Fibroblast of skin of left biceps (primary cell): ENCODE measurements at places on chromosomes 16 and 17.

DNA sequence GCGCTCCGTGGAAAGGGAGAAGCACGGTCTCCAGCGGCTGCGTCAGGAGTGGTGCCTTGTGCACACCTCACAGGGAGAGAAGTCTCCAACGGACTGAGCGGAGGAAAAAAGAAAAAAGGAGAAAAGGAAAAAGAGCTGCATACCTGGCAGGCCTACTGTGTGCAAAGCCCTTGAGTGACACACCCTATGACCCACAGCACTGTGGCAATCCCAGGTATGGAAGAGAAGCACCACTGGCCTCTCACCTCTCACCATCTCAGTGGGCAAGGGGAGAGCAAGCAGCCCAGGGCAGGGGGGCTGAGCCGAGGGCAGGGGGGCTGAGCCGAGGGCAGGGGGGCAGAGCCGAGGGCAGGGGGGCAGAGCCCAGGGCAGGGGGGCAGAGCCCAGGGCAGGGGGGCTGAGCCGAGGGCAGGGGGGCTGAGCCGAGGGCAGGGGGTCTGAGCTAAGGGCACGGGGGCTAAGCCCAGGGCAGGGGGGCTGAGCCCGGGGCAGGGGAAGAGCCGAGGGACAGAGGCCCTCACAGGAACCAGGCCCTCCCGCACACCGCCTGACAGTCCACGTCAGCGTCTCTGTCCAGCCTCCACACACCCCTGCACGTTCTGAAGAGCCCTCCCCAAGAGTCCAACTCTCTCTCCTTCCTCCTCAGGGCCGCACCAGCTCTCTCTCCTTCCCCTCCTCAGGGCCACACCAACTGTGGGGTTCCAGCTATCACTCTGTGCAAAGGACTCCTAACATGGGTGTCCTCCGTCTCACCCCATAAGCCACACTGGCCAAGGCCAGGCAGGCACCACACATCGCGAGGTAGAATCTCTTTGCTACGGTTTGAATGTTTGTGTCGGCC, 105.8 kb downstream of the ZNF778 start:
- DNase-seq, result no peak

- DNase-seq, result no peak
Observed at GRCh38 chr16:51834794-51835193, 683.7 kb upstream of the SALL1 start.

DNA sequence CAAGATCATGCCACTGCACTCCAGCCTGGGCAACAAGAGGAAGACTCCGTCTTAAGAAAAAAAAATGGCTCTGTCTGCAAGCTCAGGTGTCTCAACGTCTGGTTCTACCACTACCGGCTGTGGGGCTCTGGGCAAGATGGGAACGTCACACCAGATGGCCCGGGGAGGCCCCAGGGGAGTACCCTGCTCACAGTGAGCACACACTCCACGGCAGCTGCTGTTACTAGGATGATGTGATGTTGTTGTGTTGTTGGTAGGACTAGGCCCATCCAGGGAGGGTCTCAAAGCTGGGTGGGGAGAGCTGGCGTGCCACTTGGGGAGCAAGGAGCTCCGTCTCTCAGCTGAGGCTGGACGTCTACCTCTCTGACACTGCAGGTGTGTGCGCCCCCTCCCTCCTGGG, 9.4 kb upstream of the NPTX1 start:
- DNase-seq, result no peak

GRCh38 chr16:6362321-6362720, 970.3 kb upstream of the RBFOX1 start:
- DNase-seq, result no peak

DNA sequence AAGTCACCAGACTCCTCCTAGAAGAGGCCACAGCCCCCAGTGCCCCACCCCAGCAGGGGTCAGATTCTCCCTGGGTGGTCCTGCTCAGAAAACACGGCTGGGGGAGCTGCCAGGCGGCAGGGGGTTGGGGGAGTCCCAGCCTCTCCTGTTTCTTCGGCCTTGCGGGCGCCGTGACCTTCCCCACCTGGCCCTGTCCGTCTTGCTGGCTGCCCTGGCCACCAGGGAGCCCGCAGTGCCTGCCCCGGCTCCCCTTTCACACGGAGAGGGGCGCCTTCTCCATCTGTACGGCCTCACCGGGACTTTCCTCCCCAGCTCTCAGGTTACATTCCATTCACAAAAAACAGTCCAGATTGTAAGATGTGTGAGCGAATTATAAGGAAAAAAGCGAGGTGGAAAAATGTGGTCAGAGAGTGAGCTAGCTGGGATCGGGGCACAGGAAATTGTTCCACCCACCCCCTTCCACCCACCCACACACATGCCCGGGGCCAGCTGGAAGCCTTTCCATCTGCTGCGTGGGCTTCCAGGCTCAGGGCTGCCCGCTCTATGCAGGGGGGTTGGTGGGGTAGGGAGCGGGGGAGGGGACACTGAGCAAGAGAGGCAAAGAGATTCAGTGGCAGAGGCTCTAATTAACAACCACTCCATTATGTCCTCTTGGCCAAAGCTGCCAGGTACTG, 14.6 kb upstream of the CIBAR2 start:
- DNase-seq, result peak; percentile 62

GRCh38 chr16:61681124-61681523, 355.1 kb downstream of the CDH8 start:
- DNase-seq, result no peak

DNA sequence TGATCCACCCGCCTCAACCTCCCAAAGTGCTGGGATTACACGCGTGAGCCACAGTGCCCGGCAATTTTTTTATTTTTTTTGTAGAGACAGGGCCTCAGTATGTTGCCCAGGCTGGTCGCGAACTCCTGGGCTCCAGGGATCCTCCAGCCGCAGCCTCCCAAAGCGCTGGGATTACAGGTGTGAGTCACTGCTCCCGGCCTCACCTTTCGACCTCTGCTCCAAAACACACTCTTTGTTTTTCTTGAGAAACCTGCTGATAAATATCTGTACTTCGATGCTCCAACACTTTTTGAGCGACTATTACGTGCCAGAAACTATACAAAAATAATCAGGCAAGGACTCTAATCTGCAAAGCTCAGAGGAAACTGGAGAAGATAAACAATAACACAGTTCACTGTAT, 1.0 kb downstream of the MED1 start:
- DNase-seq, result no peak

DNA sequence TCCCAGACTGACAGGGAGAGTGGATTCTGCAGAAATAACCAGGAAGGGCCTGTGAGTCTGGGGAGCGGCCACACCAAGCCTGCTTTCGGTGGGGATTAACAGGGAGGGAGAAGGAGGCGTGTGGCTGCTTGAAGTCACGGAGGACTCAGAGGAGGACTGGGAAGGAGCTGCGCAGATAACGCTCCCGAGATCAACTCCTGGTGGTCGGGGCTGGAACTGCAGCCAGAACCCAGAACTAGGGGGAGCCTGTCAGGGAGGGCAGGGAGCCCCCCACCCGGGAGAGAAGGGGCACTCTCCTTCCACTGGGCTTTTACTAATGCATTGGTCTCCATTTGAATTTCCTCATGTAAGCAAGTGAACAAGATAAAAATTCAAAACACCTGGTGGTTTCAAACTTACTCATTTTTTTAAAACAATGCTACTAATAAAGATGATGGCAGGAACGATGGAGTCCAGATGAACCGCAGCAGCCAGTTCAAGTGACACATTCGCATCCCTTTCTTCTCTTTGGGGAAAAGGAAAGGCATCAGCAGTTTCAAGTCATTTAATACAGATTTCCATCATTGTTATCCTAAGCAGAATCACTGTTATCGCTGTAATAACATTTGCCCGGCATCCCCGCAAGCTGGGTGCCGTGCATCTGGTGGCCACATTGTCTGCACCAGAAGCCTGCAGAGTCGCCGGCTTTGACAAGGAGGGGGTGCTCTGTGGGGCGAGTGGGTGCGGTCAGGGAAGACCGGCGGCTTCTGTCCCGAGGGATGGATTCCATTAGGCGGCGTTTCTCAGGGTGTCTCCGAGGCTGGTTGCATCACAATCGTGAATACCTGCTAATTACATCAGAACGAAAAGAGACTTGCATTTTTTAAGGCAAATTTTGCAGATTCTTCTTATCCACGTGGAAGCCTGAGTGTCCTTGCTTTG, 183.0 kb downstream of the FOXL1 start:
- DNase-seq, result peak; percentile 53

DNA sequence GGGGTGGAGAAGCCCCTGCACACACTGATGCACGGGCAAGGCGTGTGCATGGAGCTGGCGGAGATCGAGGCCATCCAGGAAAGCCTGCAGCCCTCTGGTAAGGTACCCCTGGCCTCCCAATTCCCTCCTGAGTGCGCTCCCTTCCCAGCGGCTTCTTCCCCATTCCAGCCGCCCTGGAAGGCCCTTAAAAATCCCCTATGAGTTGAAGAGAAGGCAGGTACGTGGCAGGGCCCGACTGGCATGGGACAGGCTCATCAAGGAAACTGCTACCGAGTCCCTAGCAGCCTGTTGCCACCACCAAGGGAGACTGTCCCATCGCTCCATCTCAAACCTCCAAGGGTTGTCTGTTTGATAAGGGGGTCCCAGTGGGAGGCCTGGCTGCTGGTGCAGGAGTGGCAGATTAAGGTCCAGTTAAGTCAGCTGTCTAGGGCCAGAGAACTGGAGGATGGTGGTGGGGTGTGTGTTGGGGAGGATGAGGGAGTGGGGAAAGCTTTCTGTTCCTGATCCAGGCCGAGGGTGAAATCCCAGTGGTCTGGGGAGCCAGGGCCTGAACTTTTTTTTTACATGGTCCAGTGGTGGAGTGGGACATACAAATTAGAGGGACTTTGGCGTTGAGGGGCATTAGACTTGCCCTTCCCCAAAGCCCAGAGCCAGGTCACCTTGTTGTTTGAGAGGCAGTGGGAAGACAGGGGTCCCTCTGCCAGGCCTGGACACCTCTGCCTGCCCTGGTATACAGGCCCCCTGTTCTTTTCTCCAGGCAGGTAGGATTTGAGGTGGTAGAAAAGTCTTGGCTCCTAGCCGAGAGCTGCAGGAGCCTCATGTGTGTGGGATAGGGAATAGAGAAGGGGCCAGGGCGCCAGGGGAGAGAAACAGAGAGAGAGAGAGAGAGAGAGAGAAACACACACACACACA, 994 bp downstream of the IGFBP4 start:
- DNase-seq, result no peak

DNA sequence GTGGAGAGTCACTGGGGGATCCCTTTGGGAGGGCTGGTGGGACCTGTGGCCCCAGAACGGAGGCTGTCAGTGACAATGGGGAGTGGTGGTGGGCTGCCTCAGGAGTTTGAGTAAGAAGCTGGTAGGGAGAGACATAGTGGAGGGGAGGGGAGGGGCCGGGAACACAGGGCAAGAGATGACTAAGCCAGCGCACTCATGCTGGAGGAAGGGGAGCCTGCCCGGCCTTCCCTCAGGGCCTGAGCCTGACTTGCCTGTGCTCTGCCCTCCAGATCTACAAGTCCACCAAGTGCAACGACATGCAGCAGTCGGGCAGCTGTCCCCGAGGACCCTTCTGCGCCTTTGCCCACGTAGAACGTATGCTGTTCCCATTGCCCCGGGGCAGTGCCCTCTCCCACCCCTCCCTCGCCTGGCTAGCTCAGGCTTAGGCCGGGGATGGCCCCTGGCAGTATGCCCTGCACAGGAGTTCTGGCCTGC, 29.3 kb downstream of the UNC13D start:
- DNase-seq, result no peak

DNA sequence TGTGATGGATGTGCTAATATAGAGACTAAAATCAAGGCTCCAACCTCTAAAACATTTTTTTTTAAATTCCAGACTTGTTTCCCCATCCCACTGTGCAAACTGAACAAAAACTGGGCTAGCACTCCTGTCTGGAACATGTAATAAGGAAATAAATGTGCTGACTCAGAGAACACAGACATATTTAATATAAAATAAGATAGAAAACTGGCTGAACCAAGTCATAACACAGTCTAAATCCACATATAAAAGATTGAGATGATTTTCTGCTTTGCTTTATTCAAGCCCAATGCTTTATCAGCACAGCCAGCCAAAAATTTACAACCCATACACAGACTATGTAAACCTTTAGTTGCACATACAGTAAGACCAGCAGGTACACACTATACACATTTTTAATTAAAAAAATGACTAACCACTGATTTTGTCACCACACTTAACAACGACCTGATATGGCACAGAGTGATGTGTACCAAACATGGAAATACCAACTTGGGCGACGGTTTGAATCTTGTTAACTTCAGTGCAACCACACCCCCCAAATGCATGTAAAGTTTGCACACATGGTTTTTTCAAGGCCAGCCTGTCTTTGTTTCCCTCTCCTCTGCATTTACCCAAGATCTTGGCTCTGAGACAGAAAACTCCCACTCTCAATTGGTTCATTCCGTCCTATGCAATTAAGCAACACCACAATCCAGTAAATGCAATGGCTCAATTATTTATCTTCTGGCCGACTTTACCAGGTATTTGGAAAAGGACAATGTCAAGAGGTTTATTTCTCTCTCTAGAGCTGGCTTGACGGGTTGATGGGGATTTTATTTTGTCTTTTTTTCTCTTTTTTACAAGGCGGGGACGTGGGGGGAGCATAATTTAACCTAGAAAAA, 1.2 kb downstream of the STAT3 start:
- peak; percentile 48 for DNase-seq

GRCh38 chr16:55285586-55285985, 38.4 kb upstream of the IRX6 start:
- no peak for DNase-seq

- no peak for DNase-seq
Observed at GRCh38 chr17:81741049-81741593, 29.0 kb downstream of the SLC25A10 start.

- DNase-seq, result no peak
Observed at GRCh38 chr16:22705799-22706198, 108.2 kb upstream of the HS3ST2 start.

DNA sequence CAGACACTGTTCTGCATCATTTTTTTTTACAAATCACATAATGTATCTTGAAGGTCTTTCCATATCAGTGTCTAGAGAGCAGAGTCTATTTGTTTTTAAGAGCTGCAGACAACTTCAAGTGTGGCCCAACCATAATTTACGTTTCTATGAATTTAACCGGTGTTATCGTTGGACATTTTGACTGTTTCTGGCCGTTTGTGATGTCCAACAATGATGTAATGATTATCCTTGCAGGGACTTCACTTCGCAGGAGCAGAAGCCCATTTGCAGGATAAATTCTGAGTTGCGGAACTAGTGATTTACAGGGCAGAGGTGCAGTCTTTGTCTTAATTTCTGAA, 26.9 kb upstream of the HLF start:
- no peak for DNase-seq
